ENCODE measurements at places on chromosomes 4 and X. TPM values are rescaled to one million over a fixed set of nuclear protein-coding genes. Genes with fewer than 3 reads are reported as not detected.
A peak's percentile ranks its signal among the peaks of the same experiment; 100 is the strongest.

GRCh38 chr4:90476019-90476418 is 348.8 kb downstream of the CCSER1 start:
- H3K36me3 ChIP-seq: peaks cover 2% of the 10 kb centered on the region
- H3K27ac ChIP-seq: no peak overlapping the region
- H3K27me3 ChIP-seq: no peaks in the 10 kb centered on the region
- H3K4me1 ChIP-seq: no peaks in the 10 kb centered on the region

DNA sequence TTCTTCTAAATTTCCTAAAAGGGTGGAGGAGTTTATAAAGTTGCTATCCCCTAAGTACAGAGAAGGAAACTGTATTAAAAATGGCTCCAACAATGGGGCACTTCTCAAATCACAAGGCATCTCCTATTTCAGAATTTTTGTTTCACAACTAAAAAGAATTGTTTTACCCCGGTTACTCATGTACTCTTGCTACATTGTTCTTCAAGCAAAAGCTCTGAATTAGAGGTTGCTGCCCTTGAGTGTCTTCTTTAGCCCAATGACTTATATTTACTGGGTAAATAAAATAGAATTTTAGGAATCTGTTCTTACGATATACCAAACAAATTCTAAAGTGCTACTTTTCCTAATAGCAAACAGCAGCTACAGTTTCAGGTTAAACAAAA is 67.5 kb downstream of the PPEF2 start:
- DNase-seq: no peak
- H3K27me3 ChIP-seq: no peaks in the 10 kb centered on the region
- H3K4me1 ChIP-seq: no peaks in the 10 kb centered on the region
- no peak overlapping the region for H3K27ac ChIP-seq

DNA sequence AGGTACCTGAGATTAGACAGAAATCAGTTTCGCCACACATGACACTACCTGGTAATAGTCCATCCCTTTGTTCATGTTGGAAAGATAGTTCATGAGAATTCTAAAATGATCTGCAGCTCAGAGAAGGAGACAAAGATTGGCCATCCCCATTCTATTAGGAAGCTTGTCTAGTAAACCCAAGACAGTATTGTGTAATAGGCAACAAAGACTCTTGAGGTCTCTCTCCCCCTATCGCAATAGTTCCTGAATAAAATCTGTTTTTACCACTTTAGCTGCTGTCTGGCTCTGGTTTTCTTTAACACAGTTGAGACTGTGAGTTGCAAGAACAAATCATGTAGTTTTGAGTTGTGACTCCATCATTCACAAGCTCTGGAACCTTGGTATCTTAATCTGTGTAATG is 14.8 kb upstream of the BBS7 start:
- H3K27ac ChIP-seq: no peak overlapping the region
- no peak overlapping the region for H3K4me3 ChIP-seq
- H3K27me3 ChIP-seq: peaks cover 38% of the 10 kb centered on the region
- no peak for DNase-seq
- no peaks in the 10 kb centered on the region for H3K36me3 ChIP-seq
- peaks cover 3% of the 10 kb centered on the region for H3K4me1 ChIP-seq

GRCh38 chr4:157072002-157072401 is 3.9 kb upstream of the GLRB start:
- no peak overlapping the region for H3K27ac ChIP-seq
- DNase-seq: no peak
- H3K4me1 ChIP-seq: no peaks in the 10 kb centered on the region

DNA sequence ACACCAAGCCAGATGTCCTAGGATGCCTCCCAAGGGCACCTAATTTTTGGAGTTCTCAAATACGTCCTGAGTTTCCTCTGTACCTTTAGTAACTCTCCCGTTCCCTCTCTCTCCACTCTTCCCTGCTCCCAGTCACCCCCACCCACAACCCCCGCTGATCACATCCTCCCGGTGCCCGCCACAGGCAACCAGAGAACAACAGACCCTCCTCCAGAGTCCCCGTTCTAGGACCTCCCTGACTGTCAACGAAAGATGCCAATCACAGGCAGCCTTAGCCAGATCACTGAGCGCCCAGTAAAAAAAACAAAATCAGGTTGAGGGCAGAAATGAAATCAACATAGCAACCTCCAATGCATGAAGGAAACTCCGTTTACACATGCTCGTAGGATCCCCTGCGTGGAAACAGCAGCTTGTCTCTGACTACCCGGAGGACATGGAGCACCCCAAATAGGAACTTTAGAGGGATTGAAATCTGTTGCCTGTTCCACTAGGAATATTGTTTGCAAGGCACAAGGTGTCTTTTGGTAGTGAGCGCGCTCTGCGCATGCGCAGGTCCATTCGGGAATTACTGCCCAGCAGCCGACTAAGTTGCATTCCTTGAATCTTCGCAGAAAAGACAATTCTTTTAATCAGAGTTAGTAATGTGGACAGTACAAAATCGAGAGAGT is at the start of gene GABRB1:
GABRB1 (plus strand) TSS at position 557 of the 668 bp plus-strand sequence.
- H3K4me3 ChIP-seq: peak within 1 kb of the TSS; percentile 32
- peaks cover 20% of the 10 kb centered on the region for H3K4me1 ChIP-seq
- H3K36me3 ChIP-seq: no peaks in the 10 kb centered on the region
- H3K27ac ChIP-seq: no peak within 1 kb of the TSS

Gene CSAG3
- not detected for total RNA-seq

Gene WDR17
- total RNA-seq: 5.7 TPM

Gene CXCL11
- not detected for total RNA-seq

GRCh38 chrX:150696331-150696730 is 3.1 kb downstream of the MTMR1 start:
- peak overlapping the region; percentile 48 for H3K4me3 ChIP-seq
- peak overlapping the region; percentile 98 for H3K27ac ChIP-seq
- H3K4me1 ChIP-seq: peaks cover 74% of the 10 kb centered on the region
- DNase-seq: no peak
- no peaks in the 10 kb centered on the region for H3K27me3 ChIP-seq

GRCh38 chrX:40057405-40057804 is 40.4 kb downstream of the BCOR start:
- H3K4me1 ChIP-seq: no peaks in the 10 kb centered on the region
- no peak overlapping the region for H3K27ac ChIP-seq
- H3K4me3 ChIP-seq: no peak overlapping the region

DNA sequence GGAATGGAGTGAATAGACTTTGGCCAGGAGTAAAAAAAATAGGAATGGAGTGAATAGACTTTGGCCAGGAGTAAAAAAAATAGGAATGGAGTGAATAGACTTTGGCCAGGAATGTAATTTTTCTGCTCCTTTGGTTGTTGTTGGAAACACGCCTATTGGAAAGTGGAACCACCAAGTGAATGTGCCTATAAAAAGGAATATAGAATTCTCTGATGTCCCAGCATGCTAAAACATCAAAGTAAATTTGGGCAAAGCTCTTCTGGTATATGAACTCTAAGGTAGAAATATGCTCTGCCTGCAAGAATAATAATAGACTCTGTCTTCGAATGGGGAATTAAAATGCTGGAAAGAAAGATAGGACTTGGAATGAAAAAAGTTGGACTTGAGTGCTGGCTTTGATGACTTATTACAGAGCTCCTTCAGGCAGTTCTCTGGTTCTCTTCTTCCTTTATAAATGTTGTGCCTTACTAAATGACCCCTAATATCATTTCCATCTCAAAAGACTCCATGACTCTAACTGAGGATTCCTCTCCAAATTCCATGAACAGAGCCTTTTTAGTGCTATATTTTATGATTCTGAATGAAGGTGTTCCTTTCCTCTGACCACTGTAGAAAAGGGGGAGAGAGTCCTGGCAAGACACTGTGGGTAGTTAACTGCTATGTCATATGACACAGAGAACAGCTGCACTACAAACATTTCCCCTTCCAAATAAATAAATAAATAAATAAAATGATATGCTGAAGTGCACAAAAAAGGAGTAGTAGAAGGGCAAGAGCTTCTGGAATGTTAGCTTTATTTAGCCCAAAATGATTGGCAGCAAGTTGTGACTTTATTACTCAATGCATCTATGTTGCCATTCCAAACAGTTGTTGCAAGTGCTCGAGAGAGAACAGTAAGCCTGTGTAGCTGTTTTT is 13.5 kb upstream of the GBA3 start:
- no peaks in the 10 kb centered on the region for H3K36me3 ChIP-seq
- no peak for DNase-seq
- H3K27ac ChIP-seq: no peak overlapping the region

Gene METTL14
- 56.5 TPM for total RNA-seq

Gene GRPR
- total RNA-seq: 0.37 TPM

DNA sequence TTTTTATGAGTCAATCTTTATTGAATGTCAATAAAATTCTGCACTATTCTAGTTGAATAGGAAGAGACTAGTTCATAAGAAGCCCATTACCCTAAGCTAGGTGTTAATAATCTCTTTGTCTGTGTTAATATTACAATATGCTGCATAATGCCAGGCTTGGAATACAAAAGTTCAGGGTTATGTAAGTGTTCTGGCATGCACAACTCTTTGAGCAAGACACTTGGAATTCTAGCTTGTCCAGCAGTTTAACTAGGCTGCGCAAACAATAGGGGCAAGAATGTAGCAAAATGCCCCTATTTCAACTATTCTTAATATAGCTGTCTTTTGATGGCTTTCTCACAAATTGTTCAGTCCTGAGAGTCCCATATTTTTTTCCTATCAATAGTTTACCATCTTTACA is 31.3 kb upstream of the ETNPPL start:
- H3K27me3 ChIP-seq: peaks cover 3% of the 10 kb centered on the region
- no peaks in the 10 kb centered on the region for H3K36me3 ChIP-seq
- H3K4me3 ChIP-seq: no peak overlapping the region
- no peak for DNase-seq

DNA sequence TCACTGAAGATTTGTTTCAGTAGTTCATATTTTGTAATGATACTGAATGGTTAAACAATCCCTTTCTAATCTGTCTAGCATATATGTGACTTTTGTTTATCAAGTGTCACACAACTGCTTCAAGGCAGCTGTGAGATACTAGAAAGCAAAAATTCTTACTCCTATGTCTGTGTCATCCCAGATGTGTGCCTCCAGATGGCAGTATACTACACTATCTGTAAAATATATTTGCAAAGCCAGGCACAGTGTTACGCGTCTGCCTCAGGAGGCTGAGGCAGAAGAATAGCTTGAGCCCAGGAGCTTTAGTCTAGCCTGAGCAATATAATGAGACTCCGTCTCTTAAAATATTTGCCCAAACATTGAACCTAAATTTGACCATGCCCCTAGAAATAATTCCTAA is 4.0 kb downstream of the NUDT10 start:
- no peaks in the 10 kb centered on the region for H3K36me3 ChIP-seq
- DNase-seq: no peak
- no peak overlapping the region for H3K27ac ChIP-seq
- H3K4me3 ChIP-seq: no peak overlapping the region
- H3K27me3 ChIP-seq: peaks cover 1% of the 10 kb centered on the region

DNA sequence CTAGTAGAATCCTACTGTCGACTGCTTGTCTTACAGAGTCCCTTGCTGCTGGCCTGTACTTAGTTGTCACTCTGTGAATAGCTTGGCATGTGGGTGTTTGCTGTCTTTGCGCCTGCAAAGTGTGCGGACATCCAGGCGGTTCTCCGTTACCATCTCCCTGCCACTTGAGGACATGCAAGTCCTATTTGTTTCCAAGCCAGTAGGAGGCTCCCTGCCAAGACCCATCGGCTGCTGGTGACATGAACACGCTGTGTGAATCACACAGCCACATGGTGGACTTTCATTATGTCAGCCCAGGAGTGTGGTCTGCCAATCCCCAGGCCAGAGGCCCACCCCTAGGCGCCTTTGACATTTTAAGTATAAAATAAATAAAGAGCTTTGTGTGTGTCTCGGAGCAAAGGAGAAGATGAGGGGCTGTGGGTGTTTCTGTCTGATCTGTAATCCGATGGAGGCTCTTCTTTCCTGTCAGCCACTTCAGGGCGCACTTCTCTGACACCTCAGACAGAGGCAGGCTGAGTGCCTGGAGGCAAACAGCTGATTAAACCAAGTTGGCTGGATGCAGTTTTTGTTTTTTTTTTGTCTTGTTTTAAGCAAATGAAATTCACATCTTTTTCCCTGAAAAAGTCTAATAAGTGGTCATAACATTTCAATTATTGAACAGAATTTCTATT is 51.5 kb downstream of the ALPK1 start:
- no peaks in the 10 kb centered on the region for H3K4me1 ChIP-seq
- peaks cover 6% of the 10 kb centered on the region for H3K36me3 ChIP-seq
- DNase-seq: no peak
- no peak overlapping the region for H3K4me3 ChIP-seq

Gene MGAT4D
- total RNA-seq: not detected

Gene F9
- total RNA-seq: not detected

- H3K27ac ChIP-seq: no peak overlapping the region
- peaks cover 2% of the 10 kb centered on the region for H3K4me1 ChIP-seq
- H3K4me3 ChIP-seq: no peak overlapping the region
Measured at GRCh38 chr4:80592950-80593349, 257.4 kb downstream of the CFAP299 start.

DNA sequence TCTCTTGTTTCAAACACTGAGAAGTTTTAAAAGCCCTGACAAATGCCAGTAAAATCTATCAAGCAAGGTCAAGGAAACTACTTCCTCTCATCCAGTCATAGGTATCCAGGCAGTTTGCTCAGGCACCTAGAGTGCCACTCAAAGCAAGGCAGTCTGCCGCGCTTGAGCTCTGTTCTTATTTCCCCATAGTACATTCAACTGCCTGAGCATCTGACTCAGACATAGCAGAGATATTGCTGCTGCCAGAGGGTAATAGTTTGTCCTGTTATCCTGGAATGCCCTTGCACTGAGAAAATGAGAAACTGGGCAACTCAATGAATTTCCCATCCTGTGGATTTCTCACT is 16.1 kb upstream of the ATP8A1 start:
- no peak for DNase-seq
- H3K4me1 ChIP-seq: peaks cover 15% of the 10 kb centered on the region
- H3K36me3 ChIP-seq: no peaks in the 10 kb centered on the region
- peaks cover 8% of the 10 kb centered on the region for H3K27me3 ChIP-seq

GRCh38 chrX:39975101-39975925 is 122.4 kb downstream of the BCOR start:
- peaks cover 3% of the 10 kb centered on the region for H3K27me3 ChIP-seq
- no peaks in the 10 kb centered on the region for H3K4me1 ChIP-seq
- H3K27ac ChIP-seq: no peak overlapping the region
- no peak for DNase-seq

Gene ZMYM3
- 28.2 TPM for total RNA-seq

DNA sequence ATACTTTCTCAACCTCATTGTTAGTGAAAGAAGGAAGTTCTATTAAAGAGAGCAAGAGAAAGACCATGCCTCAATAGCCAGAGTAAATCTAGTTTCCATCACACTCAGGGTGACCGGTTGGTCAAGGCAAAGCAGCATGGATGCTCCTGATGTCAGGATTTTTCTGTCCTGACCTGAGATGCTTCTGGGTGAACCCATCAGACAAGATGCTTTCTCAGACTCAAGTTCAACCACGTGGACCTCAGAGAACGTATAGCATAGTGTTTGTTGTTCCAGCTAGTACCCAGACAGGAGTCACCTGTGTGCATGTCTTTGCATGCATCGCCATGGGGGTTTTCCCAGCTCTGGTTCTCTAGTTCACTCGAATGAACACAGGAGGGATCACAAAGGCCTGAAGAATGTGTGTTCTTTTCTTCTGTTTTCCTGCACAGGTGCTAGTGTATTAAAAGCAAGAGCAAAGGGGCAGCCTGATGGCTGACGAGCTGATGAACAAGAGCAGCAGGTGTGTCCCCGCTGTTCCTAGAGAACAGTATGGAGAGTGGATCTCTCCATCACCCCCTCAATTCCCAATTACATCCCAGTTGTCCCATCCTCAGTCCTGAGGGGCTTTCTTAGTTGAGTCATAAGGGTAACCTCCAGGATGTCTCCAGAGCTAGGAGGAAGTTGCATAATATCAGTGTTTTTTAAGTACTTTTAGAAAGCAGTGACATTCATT is 110.5 kb upstream of the ENPP6 start:
- DNase-seq: peak; percentile 45
- H3K4me1 ChIP-seq: peaks cover 78% of the 10 kb centered on the region
- H3K27me3 ChIP-seq: no peaks in the 10 kb centered on the region
- no peaks in the 10 kb centered on the region for H3K36me3 ChIP-seq
- H3K4me3 ChIP-seq: peak overlapping the region; percentile 79
